ENCODE measurements at places on chromosomes 5 and 9.

DNA sequence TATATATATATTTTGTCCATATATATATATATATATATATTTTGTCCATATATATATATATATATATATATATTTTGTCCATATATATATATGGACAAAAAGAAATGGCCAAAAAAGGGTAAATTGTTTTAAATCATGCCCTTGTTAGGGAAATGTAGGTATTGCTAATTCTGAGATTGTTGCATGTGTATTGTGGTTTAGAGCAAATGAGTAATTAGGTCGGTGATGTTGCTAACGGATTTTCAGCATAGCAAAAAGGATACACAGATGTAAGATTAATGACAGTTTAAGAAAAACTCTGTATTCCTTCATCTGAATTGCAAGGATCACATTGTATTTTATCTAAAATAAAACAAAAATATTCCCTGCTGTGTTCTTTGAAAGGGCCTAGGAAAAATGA lies 40.2 kb downstream of the OSTF1 start:
- DNase-seq, result no peak

DNA sequence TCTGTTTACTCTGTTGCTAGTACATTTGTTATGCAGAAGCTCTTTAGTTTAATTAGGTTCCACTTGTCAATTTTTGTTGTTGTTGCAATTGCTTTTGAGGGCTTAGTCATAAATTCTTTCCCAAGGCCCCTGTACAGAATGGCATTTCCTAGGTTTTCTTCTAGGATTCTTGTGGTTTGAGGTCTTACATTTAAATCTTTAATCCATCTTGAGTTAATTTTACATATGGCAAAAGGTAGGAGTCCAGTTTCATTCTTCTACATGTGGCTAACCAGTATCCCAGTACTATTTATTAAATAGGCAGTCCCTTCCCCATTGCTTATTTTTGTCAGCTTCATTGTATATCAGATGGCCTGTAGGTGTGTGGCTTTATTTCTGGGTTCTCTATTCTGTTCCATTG lies 792.4 kb downstream of the PTPRD start:
- no peak for DNase-seq

GRCh38 chr5:88878976-88879375 lies 4.0 kb downstream of the MEF2C start:
- DNase-seq, result no peak

DNA sequence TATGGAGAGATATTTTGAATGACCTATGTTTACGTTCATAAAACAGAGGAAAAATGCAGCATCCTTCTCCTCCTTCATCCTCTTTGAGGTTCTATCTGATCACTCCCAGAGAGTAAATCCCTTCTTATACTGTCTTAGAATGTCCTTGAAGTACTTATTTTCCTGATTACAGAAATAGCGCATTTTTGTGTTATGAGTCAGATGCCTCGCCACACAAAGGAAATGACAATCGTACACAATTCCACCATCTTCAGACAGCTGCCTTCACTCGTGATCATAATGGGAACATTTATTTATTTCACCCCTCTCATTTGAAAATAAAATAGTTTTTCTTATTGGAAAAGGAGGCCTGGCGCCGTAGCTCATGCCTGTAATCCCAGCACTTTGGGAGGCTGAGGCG lies 2.4 kb upstream of the GLT6D1 start:
- no peak for DNase-seq

DNA sequence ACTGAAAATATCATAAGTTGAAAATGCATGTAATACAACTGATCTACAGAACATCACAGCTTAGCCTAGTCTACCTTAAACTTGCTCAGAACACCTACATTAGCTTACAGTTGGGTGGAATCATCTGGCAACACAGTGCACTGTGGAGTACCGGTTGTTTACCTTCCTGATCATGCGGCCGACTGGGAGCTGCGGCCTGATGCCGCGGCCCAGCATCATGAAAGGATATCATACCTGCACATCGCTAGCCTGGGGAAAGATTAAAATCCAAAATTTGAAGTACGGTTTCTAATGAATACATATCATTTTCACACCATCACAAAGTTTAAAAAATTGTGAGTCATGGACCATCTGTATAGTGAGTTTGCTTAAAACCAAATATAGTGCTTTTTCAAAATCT lies 1.8 kb downstream of the HACD4 start:
- DNase-seq, result no peak

GRCh38 chr9:34490360-34490759 lies 31.8 kb downstream of the DNAI1 start:
- DNase-seq, result no peak

DNA sequence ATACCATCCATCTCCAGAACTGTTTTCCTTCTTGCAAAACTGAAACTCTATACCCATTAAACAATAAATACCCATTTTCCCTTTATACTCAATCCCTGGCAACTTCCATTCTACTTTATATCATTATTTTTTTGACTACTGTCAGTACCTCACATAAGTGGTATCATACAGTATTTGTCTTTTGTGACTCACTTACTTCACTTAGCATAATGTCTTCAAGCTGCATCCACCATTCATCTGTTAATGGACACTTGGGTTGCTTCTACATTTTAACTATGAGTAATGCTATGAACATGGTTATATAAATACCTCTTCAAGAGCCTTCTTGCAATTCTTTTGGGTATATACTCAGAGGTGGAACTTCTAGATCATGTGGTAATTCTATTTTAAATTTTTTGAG lies 11.6 kb upstream of the TYRP1 start:
- no peak for DNase-seq

- DNase-seq, result no peak
Observed at GRCh38 chr5:158320178-158320674, 461.3 kb upstream of the CLINT1 start.

DNA sequence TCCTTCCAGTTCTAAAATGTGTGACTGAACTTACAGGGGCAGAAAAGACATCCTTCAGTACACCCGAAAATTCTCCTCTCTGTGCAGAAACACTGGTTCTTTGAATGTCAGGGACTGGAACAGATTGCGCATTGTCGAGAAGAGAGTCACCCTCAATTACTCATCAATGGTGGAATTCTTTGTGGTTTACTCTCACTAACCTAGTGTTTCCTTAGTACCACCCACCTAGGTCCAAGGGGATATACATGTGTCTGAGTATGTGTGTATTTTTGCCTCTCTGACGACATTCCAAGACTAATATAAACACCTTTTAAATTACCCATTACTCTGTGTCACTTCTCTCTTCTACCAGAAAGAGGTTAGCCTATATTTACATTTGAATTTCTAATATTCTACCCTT lies 660.8 kb downstream of the TLE1 start:
- no peak for DNase-seq

- no peak for DNase-seq
Observed at GRCh38 chr5:137624786-137625349, 111.0 kb downstream of the KLHL3 start.

DNA sequence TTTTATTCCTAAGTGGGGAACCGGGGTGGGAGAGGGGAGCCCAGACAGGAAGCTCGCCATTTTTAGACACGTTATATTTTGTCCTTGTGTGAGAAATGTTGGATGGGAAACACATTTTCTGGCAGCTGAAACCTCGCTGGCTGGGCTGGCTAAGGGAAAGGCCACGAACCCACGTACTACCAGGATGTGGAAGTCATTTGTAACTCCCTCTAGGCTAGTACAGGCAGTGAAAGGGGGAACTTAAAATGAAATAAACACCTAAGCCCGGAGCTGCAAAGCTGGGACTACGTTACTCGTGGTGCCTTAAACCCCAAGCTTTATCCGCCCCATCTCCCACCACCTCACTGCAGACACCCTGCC lies 42.5 kb downstream of the TMEM174 start:
- DNase-seq, result no peak

GRCh38 chr5:174612686-174613085 lies 111.7 kb upstream of the MSX2 start:
- no peak for DNase-seq

DNA sequence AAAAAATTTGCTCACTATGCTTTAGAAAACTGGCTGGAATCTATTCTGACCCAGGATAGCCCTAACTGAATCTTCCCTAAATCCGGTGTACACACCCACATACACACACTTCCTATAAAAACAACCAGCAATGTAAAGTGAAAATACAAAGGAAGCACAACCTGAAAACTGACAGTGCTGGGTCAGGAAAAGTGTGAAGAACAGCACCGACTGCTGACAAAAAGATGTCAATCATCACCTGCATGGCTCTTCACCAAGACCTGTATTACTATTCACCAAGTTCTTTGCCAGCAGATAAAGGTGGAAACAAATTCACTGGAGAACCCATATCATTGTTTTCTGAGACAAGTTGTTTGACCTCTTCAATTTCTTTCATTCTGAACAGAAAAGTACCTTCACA lies 293.8 kb upstream of the GRAMD2B start:
- DNase-seq, result no peak

- DNase-seq, result no peak
Observed at GRCh38 chr9:129398961-129399633, 221.0 kb upstream of the IER5L start.

GRCh38 chr5:138717399-138717798 lies 35.8 kb upstream of the CTNNA1 start:
- DNase-seq, result no peak

DNA sequence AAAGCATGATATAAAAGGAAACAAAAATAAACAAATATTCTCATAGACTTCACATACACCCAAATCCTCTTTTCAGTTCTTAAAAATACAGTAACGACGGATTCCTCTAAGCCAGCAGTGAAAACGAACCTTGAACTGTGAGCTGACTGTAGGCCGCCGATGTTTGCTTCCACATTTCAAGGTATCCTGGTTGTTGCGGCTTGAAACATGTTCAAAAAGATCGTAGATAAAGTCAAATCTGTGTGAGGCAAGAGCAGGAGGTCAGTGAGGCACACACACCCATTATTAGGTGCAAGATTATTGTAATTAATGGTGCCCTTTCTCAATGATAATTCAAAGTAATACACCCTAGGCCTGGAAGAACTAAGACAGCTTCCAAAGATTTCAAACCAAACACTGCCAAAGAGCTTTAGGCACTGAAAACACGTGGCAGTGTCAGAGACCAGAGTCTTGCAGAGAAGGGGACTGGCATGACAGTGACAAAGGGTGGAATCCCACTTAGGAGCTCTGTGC lies 141.2 kb upstream of the RETREG1 start:
- DNase-seq, result no peak

DNA sequence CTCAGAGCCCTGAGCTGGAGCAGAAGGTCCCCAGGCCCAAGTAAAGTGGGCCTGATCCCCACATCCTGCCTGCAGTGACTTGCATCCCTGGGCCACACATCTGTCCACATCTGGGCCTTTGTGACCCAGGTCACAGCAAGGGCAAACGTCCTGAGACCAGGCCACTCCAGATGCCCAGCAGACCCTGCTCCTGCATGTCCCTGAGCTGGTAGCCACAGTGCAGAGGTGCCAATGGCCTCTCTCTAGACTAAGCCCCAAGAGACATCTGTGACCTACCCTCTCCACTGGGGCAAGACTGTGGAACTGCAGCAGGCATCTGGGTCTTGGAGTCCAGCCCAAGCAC lies 2.5 kb downstream of the FLT4 start:
- no peak for DNase-seq

DNA sequence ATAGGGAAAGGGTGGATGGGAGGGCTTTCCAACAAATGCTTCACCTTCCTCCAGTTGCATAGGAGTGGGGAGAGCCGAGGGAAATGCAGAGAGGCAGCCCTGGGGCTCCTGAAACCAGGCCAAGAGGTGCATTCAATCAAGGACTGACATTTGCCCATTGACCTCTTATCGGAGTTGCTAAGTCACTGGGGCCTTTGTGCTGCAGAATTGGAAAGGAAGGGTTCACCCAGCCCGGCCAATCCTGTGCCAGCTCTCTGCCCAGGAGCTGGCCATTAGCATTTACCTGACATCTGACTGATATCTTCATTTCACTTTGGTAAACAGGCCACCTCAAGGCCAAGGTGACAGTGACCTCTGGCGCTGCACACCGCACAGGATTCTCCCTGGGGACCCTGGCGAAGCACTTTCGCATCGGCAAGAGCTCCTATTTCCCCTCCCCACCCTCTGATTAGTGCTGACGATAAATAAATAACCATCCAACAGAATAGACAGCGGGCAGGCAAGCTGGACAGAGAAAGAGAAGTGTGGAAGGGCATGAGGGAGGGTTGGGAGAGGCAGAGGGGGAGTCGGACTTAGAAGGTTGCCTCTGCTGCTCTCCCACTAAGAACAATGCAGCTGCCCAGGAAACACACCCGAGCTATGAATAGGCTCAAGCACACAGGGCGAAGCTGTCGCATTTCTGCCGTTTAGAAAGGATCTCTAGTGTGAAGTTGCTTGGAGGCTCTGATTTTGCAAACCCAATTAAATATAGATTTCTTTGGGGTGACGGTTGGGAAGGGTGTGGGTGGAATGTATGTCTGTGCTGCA lies 57.0 kb upstream of the BOD1 start:
- DNase-seq, result no peak

- DNase-seq, result no peak
Observed at GRCh38 chr5:151077419-151077818, 3.4 kb downstream of the TNIP1 start.

GRCh38 chr5:71740015-71740753 lies 21.1 kb downstream of the CARTPT start:
- no peak for DNase-seq

DNA sequence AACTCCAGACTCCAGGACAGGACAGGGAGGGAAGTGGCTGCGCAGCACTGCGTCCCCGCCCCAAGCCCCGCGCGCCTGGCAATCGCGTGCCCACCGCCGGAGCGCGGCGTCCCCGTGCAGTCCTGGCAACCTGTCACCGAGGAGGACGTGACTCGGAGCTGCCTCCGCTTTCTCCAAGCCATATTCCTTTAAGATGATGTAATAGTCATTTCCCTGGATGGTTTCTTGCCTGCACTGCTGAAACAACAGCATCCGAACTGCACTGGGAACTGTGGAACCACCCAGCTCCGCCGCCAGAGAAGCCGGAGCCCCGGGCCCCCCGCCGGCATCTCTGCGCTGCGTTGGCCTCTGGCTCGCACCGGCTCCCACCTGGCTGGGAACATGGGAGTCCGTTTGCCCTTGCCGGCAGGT lies 34.5 kb downstream of the KCTD16 start:
- no peak for DNase-seq

DNA sequence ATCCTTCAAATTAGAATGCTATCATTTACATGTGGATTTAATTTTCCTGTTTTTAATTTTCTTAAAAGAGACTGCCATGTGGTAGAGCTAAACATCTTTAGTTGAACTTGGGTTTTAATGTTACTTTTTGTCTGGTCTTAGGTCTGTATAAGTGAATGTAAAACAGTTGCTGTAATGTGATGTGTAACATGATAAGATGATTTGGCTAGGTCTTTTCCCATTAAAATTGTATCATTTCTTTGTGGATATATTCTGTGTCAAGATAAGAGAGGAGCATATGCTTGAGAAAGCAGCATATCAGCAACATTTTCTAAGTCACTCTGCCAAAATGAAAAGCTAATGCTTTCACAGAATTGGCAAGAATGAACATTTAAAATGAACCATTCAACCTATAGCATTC lies 18.5 kb downstream of the TMEM167A start:
- DNase-seq, result no peak

DNA sequence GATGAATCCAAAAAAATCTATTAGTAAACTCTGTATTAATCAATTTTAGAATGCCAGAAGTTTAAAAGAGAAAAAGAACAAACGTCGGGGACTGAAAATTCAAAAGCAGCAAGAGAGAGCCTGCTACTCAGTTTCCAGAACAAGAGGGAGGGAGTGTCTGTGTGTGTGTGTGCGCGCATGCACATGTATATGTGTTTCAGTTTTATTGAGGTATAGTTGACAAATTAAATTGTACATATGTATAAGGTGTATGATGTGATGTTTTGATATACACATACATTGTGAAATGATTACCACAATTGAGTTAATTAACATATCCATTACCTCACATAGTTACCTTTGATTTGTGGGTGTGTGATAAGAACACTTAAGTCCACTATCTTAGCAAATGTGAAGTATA lies 27.6 kb upstream of the GRAMD2B start:
- no peak for DNase-seq

GRCh38 chr5:65553941-65554340 lies 9.0 kb downstream of the CENPK start:
- no peak for DNase-seq
